ENCODE measurements at places on chromosomes 4 and X.

GRCh38 chrX:853304-853703 is 222.7 kb downstream of the SHOX start:
- DNase-seq = no peak

GRCh38 chr4:171985129-171985528 is 171.9 kb downstream of the GALNTL6 start:
- DNase-seq = no peak

GRCh38 chr4:147709999-147710398 is 21.9 kb upstream of the ARHGAP10 start:
- peak; percentile 37 for DNase-seq

DNA sequence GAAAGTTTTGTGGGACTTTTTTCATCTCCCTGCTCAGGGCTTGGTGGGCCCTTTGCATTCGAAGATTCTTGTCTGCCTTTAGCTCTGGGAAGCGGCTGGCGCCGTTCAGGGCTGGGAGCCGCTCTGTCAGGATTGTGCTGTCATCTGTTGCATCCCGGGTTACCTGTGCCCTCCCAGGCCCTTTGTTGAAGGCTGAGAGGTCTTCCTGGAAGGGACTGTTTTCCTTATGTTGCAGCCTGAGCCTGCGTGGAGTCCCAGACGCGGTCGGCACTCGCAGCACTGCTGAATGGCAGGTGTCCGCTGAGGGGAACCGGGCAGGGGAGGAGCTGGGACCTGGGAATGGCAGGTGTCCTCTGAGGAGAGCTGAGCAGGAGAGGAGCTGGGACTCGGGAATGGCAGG is 15.9 kb downstream of the RGS12 start:
- no peak for DNase-seq
